ENCODE measurements at places on chromosomes 7 and 10.

GRCh38 chr10:7610651-7611389 lies 55.9 kb downstream of the ITIH5 start:
- DNase-seq, result no peak

DNA sequence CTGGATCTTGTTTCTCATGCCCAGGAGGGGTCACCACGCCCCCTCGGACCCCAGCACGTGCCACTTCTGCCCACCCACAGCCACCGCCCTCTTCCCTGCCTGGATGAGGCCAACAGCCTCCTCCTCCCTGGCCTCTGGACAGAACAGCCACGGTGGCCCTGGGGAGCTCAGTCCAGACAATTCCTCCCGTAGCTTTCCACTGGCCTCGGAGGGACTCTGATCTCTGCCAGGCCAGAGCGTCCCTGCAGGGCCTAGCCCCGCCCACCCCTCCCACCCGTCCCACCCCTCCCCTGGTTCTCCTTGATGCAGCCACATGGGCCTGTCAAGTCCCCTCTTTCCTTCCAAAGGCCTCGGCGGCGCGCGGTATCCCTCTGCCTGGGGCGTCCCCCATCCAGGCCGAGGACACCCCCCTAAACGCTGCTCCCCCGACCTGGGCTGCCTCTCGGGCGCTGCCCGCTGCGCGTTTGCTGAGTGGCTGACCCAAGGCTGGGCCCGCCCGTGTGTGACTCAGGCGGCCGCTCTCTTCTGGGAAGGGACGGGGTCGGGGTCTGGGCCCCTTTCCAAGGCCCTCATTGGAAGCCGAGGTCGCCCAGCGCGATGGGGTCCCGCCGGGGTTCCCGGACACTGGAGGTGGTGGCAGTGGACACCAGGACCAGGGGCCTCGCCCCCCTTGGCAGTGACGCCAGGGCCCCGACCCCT lies 557 bp downstream of the TMEM120A start:
- no peak for DNase-seq

DNA sequence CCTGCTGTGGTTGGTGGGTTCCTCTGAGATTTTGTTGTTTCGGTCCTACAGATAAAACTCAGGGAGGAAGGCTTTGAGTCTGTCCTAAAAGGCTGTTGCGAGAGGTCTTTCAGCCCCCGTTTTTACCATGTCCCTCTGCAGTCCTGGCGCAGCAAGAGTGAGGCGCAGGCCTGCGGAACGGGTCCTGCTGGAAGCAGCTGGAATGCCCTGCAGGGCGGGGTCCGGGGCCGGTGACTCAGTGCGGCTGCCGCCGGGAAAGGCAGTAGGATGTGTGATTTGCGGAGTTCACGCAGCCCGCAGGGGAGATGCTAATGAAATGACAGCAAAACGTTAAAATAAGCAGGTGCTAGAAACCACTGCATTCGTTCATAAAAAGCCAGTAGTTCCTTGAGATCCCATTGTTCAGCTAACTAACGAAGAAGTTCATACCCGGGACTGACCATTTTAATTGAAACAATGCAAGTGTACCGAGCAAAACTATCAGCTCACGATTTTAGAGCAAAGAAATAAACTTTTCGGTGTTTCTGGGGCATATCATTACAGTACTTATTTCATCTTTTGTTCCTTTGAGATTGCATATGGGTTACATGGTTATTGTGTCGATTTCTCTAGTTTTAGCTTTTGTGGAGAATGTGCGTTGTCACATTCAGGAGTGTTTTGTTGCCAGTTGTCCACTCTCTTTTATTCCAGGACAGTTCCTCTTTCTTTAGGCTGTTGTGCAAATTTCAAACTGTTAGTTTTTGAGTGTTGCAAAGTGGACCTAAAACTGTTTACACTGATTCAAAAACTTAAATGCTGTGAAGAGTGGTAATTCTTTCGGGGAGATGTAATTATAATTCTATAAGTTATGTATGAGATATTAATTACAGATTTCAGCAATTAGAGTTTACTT lies 783 bp downstream of the ANLN start:
- peak; percentile 51 for DNase-seq

DNA sequence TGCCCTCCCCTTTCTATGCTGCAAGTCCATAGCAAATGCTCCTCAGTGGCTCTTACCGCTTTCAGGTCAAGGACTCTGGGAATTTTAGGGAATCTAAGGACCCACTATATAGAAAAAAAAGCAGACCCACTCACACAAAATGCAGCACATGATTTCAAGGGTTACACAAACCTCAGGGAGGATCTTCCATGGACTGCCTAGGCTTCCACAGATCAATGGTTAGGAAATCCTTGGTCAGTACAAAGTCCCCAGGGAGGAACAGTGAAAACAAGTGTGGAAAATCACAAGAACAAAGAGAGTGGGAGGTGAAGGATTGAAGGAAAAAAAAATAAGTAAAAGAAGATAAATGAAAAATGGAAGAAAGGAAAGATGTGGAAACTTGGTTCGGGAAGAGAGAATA lies 188.4 kb downstream of the AHR start:
- no peak for DNase-seq

DNA sequence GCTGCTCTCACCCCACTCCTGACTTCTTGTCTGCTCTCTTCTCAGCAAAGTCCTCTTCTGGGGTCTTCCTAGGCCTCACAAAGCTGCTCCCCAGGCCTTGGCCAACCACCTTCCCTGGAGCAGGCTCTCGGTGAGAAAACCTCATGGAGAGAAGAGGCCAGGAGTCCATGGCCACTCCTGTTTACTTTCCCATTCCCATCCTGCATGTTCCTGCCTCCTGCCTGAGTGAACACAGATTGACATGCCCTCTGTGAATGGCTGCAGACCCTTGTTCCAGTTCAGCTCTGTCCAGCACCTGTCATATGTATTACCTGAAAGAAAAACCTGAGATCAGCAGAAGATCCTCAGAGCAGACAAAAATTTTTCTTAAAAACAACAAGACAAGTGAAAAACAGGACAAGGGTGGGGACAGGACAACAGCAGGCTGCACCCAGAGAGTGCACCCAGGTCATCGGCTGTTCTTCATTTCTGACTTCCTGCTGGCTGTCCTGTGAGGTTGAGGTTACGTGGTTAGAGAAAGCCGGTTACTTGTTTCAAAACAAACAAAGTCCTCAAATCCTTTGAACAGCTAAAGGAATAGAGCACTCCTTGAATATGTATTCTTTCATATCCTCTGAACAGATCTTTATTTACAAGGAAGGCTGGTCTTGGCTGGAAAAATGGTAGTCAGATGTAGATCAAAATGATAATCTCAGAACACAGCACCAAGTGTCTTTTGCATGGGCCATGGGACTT lies 34.0 kb upstream of the DLD start:
- DNase-seq, result no peak

GRCh38 chr10:130757821-130758489 lies 553.6 kb downstream of the TCERG1L start:
- DNase-seq, result no peak
